Breast epithelium (tissue), 4 donors: ENCODE measurements at places on chromosomes 3 and 15. TPM values are rescaled to one million over a fixed set of nuclear protein-coding genes. Genes with fewer than 3 reads are reported as not detected.

The THSD4 gene
- 58.7 TPM for total RNA-seq

The CHRD gene
- total RNA-seq: 20.3 TPM

The WDR72 gene
- total RNA-seq: not detected

DNA sequence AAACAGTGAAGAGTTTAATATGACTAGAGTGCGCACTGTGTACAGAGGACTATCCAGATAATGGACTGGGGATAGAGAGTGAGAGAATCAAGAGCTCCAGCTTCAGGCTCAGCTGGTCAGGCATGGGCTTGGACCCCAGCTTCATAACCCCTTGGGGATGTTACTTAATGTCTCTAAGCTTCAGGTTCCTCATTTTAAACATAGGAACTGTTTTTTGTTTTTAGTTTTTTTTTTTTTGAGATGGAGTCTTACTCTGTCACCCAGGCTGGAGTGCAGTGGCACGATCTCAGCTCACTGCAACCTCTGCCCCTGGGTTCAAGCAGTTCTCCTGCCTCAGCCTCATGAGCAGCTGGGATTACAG is 9.9 kb upstream of the BRPF1 start:
- H3K27me3 ChIP-seq: no peaks in the 10 kb centered on the region
- H3K4me3 ChIP-seq: no peak overlapping the region
- no peaks in the 10 kb centered on the region for H3K36me3 ChIP-seq
- H3K4me1 ChIP-seq: no peaks in the 10 kb centered on the region
- H3K27ac ChIP-seq: no peak overlapping the region

- H3K4me3 ChIP-seq: no peak overlapping the region
- H3K27me3 ChIP-seq: no peaks in the 10 kb centered on the region
- no peaks in the 10 kb centered on the region for H3K4me1 ChIP-seq
- H3K27ac ChIP-seq: peak overlapping the region; percentile 24
- DNase-seq: no peak
- H3K36me3 ChIP-seq: no peaks in the 10 kb centered on the region
Observed at GRCh38 chr3:188026191-188026968, 127.6 kb upstream of the LPP start.

DNA sequence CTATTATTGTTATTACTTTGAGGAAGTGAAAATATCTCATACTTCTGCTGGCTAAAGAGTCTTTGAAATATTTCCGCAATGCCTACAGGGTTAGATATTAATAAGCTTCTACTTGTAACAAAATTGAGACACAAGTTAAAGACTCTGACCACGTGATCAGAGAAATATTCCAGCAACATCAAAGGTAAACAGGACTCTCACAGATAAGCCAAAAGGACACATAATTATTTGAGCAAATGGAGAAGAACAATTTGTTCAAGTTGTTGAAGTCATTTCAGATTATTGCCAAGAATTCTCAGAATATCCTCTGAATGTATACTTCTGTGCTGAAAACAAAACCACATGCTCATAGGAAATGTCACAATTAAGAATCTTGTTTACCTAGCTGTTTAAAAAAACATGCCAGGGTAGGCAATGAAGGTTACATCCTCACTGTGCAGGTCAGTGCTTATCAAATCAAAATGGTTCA is 225.8 kb upstream of the ALCAM start:
- no peaks in the 10 kb centered on the region for H3K36me3 ChIP-seq
- DNase-seq: no peak
- no peak overlapping the region for H3K4me3 ChIP-seq
- no peaks in the 10 kb centered on the region for H3K27me3 ChIP-seq
- no peaks in the 10 kb centered on the region for H3K4me1 ChIP-seq

DNA sequence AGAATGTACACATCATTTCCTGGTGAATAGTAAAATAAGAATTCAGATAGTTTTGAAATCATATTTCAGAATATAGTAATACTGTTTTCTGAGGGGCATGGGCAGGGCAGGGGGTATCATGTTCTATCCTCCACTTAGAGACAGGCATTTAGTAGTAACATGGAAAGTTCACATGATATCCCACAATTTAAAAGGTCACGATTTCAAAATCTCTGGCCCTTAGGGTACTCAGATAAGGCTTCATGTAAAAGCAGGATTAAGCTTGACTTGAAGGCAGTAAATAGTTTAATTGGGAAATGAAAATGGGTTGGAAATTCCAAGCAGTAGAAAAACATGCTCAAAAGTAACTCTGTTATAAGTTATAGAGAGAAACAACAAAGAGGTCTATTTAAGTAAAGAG is 353.2 kb upstream of the AGTR1 start:
- H3K27me3 ChIP-seq: no peaks in the 10 kb centered on the region
- no peak for DNase-seq
- H3K4me3 ChIP-seq: no peak overlapping the region
- peaks cover 3% of the 10 kb centered on the region for H3K36me3 ChIP-seq
- H3K4me1 ChIP-seq: no peaks in the 10 kb centered on the region

- no peaks in the 10 kb centered on the region for H3K27me3 ChIP-seq
- H3K27ac ChIP-seq: peak overlapping the region; percentile 75
- DNase-seq: peak; percentile 44
- H3K4me3 ChIP-seq: no peak overlapping the region
Observed at GRCh38 chr3:193826159-193826795, 233.3 kb downstream of the OPA1 start.

DNA sequence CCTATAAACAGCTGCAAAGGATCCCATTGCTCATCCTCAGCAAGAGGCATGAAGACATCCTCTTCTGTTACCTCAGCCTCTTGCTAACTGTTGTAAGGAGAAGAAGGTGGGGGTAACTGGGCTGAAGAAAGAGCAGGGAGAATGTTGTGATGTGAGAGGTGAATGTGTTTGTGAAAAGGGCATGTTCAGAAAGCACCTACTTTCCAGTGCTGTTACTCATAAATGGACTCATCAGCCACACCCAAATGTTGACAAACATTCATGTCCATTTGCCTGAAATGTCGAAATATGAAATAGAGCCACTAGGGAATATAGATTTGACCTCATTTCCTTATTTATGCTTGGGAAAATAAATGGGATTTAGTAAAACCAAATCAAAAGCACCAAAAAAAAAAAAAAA is 12.6 kb downstream of the SLC24A1 start:
- no peak overlapping the region for H3K4me3 ChIP-seq
- no peaks in the 10 kb centered on the region for H3K27me3 ChIP-seq
- no peaks in the 10 kb centered on the region for H3K36me3 ChIP-seq
- DNase-seq: no peak
- no peak overlapping the region for H3K27ac ChIP-seq

- DNase-seq: no peak
- no peaks in the 10 kb centered on the region for H3K36me3 ChIP-seq
- no peak overlapping the region for H3K27ac ChIP-seq
- no peaks in the 10 kb centered on the region for H3K4me1 ChIP-seq
Observed at GRCh38 chr3:140386357-140387100, 291.3 kb upstream of the TRIM42 start.
